ENCODE measurements at places on chromosomes 11 and 22. TPM values are rescaled to one million over a fixed set of nuclear protein-coding genes. Genes with fewer than 3 reads are reported as not detected.

ZBTB16 gene
- total RNA-seq: 16.3 TPM

GAL gene
- total RNA-seq: not detected

GRCh38 chr22:37260155-37260795 is 16.2 kb upstream of the RAC2 start:
- no peak for DNase-seq
- peaks cover 6% of the 10 kb centered on the region for H3K36me3 ChIP-seq
- no peak overlapping the region for H3K27ac ChIP-seq
- H3K4me1 ChIP-seq: peaks cover 26% of the 10 kb centered on the region
- peaks cover 4% of the 10 kb centered on the region for H3K27me3 ChIP-seq

P2RY6 gene
- total RNA-seq: not detected

DNA sequence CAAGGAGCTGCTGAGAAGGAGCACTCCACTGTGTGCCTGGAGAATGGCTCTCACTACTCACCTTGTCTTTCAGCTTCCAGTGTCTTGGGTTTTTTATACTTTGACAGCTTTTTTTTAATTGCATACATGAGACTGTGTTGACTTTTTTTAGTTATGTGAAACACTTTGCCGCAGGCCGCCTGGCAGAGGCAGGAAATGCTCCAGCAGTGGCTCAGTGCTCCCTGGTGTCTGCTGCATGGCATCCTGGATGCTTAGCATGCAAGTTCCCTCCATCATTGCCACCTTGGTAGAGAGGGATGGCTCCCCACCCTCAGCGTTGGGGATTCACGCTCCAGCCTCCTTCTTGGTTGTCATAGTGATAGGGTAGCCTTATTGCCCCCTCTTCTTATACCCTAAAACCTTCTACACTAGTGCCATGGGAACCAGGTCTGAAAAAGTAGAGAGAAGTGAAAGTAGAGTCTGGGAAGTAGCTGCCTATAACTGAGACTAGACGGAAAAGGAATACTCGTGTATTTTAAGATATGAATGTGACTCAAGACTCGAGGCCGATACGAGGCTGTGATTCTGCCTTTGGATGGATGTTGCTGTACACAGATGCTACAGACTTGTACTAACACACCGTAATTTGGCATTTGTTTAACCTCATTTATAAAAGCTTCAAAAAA is 72.6 kb downstream of the NCAPD3 start:
- H3K27ac ChIP-seq: no peak overlapping the region
- H3K27me3 ChIP-seq: no peaks in the 10 kb centered on the region
- H3K4me3 ChIP-seq: no peak overlapping the region

- DNase-seq: no peak
- peaks cover 19% of the 10 kb centered on the region for H3K4me1 ChIP-seq
- peaks cover 67% of the 10 kb centered on the region for H3K36me3 ChIP-seq
- H3K27ac ChIP-seq: peak overlapping the region; percentile 6
- no peak overlapping the region for H3K4me3 ChIP-seq
- no peaks in the 10 kb centered on the region for H3K27me3 ChIP-seq
Measured at GRCh38 chr22:28783786-28784671, 11.5 kb downstream of the CCDC117 start.

DNA sequence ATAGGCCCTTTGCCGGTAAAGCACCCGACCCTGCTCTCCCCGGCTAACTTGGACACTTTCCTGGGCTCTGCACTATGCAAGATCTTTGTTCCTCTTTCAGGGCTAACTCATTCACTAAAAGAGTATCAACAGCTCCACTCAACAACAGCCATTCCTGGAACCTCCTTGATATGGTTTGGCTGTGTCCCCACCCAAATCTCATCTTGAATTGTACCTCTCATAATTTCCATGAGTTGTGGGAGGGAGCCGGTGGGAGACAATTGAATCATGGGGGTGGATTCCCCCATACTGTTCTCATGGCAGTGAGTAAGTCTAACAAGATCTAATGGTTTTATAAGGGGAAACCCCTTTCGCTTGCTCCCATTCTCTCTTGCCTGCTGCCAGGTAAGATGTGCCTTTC is 330.0 kb downstream of the TENM4 start:
- H3K4me1 ChIP-seq: no peaks in the 10 kb centered on the region
- no peak overlapping the region for H3K27ac ChIP-seq
- no peak overlapping the region for H3K4me3 ChIP-seq

DNA sequence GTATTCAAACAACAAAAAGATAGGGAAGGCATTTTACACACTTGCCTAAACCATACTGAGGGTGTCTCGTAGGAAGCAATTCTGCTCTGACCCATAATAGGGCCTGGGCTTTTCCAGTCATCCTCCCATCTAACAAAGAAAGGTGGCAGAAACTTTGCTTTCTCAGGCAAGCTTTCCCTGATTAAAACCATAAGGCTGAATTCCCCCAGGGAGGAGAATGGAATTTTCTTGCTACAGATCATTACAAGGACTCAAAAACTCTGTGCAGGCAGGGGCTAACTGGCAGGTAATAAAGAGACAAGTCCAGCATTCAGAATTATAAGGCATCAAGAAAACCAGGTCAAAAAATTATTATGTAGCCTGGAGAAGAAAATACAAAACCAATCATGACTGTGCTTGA is 90.4 kb downstream of the RBFOX2 start:
- H3K27ac ChIP-seq: no peak overlapping the region
- peaks cover 12% of the 10 kb centered on the region for H3K27me3 ChIP-seq
- no peak for DNase-seq
- H3K36me3 ChIP-seq: no peaks in the 10 kb centered on the region
- no peak overlapping the region for H3K4me3 ChIP-seq
- no peaks in the 10 kb centered on the region for H3K4me1 ChIP-seq

GRCh38 chr11:120778685-120779490 is 245.0 kb upstream of the TBCEL start:
- DNase-seq: no peak
- H3K36me3 ChIP-seq: no peaks in the 10 kb centered on the region
- H3K4me1 ChIP-seq: no peaks in the 10 kb centered on the region

DNA sequence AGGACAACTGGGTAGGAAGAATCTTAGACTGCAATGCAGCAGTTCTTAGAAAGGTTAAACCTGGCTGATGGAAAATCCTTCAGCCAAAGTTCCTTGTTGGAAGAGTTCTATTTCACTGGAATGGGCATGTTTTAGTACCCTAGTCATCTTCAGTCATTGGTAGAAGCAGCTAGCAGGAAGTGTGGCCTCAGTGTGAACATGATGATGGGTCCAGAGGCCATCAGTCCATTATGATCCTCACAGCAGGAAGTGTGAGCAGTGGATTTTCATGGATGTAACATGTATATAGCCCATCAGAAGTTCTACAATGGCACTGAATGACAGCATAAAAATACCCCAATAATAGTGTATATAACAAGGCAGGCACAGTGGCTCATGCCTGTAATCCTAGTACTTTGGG is 35.9 kb upstream of the PDE3B start:
- H3K4me3 ChIP-seq: no peak overlapping the region
- H3K36me3 ChIP-seq: peaks cover 79% of the 10 kb centered on the region
- H3K27ac ChIP-seq: peak overlapping the region; percentile 7

TSKU gene
- 2.5 TPM for total RNA-seq

SLC22A6 gene
- not detected for total RNA-seq

GRCh38 chr22:23418159-23418788 is 161.8 kb downstream of the IGLL1 start:
- no peaks in the 10 kb centered on the region for H3K4me1 ChIP-seq
- H3K36me3 ChIP-seq: no peaks in the 10 kb centered on the region
- no peak overlapping the region for H3K27ac ChIP-seq
- peaks cover 8% of the 10 kb centered on the region for H3K27me3 ChIP-seq

DNA sequence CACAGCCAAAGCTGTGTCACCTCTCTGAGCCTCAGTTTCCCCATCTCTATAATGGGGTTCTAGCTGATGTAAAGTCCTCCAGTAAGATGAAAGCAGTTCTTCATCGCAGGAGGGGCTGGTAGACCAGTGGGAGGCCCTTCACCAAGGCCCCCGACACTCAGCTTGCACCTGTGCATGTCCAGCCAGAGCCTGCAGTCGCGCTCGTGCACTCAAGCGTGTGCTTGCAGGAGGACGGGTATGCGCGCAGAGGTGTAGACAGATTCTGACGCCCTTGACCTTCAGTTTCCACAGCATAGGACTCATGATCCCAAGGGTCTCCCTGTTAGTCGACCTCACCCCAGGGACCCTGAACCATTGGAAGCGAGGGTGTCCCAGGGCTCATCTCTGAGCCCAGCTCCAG is 633.7 kb downstream of the TBC1D22A start:
- no peaks in the 10 kb centered on the region for H3K4me1 ChIP-seq
- no peak overlapping the region for H3K27ac ChIP-seq
- H3K27me3 ChIP-seq: no peaks in the 10 kb centered on the region
- no peak for DNase-seq

KCNA4 gene
- total RNA-seq: not detected

SLC6A5 gene
- not detected for total RNA-seq

PIWIL4 gene
- 0.39 TPM for total RNA-seq

ARHGAP20 gene
- total RNA-seq: not detected

DNA sequence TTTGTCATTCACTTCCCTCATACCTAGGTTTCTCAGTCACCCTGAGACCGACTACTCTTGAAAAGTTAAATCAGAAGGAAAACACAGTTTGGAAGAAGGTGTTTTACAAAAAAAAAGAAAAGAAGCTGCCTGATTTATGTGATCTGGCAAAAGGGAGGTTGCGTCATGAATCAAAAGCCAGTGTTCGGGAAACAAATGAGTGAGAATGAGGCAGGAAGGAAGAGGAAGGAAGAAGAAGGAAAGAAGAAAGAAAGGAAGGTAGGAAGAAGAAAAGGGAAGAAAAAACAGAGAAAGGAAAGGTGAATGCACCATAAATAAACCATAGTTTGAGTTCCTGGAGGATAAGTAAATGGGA is 314.6 kb downstream of the BLID start:
- H3K4me3 ChIP-seq: no peak overlapping the region
- H3K27ac ChIP-seq: no peak overlapping the region
- no peaks in the 10 kb centered on the region for H3K27me3 ChIP-seq
- no peak for DNase-seq
- H3K4me1 ChIP-seq: no peaks in the 10 kb centered on the region

PIH1D2 gene
- total RNA-seq: 0.24 TPM

- DNase-seq: no peak
- H3K27me3 ChIP-seq: peaks cover 3% of the 10 kb centered on the region
- no peak overlapping the region for H3K4me3 ChIP-seq
- H3K4me1 ChIP-seq: peaks cover 8% of the 10 kb centered on the region
- no peaks in the 10 kb centered on the region for H3K36me3 ChIP-seq
- no peak overlapping the region for H3K27ac ChIP-seq
Measured at GRCh38 chr11:32566517-32566916, 17.1 kb upstream of the EIF3M start.

DNA sequence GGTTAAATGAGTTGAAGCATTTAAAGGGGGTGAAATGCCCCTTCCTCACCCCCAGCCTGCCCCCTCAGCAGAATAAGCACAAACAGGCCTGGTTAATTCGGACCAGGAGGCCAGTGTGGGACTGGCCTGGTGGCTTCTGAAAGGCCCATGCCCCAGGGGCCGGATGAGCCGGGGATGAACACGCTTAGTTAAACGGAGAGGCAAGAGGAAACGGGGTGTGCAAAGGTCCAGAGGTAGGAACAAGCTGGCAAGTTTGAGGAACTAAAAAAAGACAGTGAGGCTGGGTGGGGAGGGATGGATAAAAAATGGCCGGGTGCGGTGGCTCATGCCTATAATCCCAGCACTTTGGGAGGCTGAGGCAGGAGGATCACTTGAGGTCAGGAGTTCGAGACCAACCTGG is 11.5 kb downstream of the SCUBE1 start:
- DNase-seq: no peak
- H3K4me3 ChIP-seq: no peak overlapping the region
- H3K4me1 ChIP-seq: peaks cover 5% of the 10 kb centered on the region
- no peaks in the 10 kb centered on the region for H3K27me3 ChIP-seq

DNA sequence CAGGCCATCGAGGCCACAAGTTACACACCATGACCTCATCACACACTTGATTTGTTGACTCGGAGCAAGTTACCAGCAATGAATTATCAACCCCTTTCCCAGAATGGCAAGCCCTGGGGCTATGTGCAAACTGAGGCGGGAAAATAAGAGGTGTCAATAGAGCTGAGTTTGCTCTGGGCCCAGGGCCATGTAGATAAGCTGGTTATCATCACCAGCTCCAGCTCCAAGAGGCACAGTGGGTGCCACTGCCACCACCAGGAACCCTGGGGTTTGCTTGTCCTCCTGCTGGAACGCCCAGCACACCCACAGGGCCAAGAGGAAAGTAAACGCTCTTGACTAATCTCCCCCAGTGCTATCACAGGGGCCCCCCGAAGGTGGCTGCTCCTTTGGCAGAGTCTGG is 13.0 kb upstream of the VPS37C start:
- peaks cover 16% of the 10 kb centered on the region for H3K27me3 ChIP-seq
- H3K27ac ChIP-seq: no peak overlapping the region
- H3K36me3 ChIP-seq: no peaks in the 10 kb centered on the region
- no peak for DNase-seq
- H3K4me3 ChIP-seq: no peak overlapping the region

LRRN4CL gene
- total RNA-seq: 0.21 TPM

DNA sequence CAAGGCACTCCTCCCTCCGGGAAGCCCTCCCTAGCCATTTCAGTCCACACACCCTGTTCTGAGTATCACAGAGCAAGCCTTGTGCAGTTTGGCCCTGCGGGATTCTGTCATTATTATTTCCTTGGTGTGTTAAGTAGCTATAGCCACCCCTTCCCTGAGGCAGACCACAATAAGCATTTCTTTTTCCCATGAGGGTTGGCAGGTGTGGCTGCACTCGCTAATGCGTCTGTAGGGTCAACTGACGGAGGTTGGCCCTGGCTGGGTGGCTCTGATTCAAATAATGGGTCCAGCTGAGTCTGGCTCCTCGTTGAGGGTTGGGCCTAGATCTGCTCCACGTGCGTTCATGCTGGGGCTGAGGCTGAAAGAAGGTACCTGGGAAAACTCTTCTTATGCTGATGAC is 5.1 kb downstream of the F2 start:
- H3K4me1 ChIP-seq: no peaks in the 10 kb centered on the region
- H3K27ac ChIP-seq: no peak overlapping the region
- H3K4me3 ChIP-seq: no peak overlapping the region
- DNase-seq: no peak
- H3K36me3 ChIP-seq: no peaks in the 10 kb centered on the region

DNA sequence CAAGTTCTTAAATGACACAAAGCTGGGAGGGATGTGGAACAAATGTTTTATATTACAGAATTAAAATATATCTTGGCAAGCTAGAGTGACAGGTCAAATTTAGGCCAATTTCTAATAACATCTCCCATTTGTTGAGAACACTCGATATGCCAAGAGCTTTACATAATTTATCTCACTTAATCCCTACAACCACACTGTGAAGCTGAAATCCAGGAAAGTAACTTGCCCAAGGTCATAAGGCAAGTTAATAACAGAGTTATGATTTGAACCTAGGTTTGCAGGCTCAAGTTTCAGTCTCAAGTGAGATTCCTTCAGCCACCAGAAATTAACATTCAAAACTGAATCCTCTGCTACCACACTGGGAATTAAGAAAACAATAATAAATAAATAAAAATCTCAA is 38.3 kb downstream of the RAB30 start:
- peaks cover 4% of the 10 kb centered on the region for H3K36me3 ChIP-seq
- no peak for DNase-seq
- no peak overlapping the region for H3K27ac ChIP-seq
- no peaks in the 10 kb centered on the region for H3K27me3 ChIP-seq

DNA sequence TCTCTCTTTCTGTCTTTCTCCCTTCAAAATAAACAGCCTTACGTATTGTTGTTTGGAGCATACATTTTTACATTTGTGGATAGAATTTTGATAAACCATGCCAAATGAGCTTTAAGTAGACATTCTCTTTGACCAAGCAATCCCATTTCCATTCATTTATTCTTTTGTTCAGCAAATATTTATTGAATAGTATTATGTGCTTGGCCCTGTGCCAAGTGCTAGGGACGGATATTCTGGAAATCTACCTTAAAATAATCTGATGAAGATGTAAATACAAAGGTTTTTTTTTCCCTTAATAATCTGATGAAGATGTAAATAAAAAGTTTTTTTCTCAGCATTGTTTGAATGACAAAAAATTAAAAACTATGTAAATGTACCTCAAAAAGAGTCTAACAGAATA is 2.1 kb downstream of the OLFML1 start:
- DNase-seq: no peak
- no peak overlapping the region for H3K4me3 ChIP-seq
- peaks cover 6% of the 10 kb centered on the region for H3K27me3 ChIP-seq

Measured in activated CD8-positive, alpha-beta T cell treated with anti-CD3 and anti-CD28 coated beads, Interleukin-2, amount 10 ng/mL, durations not matched to agents 7 days and 5 days (primary cell).